ENCODE measurements at places on chromosomes 1 and 21.

- DNase-seq: no peak
Observed at GRCh38 chr1:32082022-32082421, 9.3 kb downstream of the TMEM39B start.

- peak; percentile 44 for DNase-seq
Observed at GRCh38 chr1:94634977-94635416, 93.4 kb upstream of the F3 start.

DNA sequence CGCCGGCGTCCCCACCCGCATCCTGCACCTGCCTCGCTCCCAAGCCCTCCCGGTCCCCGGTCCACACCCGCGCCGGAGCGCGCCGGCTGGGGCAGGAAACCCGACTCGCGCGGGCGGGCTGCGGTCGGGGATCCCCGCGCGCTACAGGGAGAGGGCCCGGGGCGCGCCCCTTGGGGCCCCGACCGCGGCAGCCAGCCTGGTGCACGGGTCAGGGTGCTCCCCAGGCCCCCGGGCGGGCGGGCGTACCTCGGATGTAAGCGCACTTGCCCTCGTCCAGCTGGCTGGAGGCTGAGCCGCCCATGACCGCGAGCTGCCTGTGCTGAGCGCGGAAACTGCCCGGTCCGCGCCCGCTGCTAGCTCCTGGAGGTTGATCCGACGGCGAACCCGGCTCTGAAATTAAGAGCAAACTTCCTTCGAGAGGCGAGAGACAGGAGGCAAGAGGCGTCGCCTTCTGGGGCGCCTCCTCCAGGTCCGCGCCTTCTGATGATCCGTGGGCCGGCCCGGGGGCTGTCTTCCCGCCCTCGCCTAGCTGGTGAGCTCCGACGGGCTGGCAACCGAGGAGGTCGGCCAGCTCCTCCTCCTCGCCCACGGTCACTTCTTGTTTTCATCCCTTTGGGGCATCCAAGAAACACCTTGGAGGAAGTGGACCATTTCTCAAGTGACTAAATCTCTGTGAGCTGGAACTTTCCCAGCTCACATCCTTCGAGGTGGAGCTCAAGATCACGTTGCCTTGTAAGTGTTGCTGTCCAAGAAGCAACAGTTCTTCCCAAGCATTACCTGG lies at the start of gene NIBAN1:
Gene NIBAN1 (minus strand): TSS at position 453 of the 781 bp plus-strand sequence. CDS start 152 bp downstream, at position 301.
- DNase-seq: peak; percentile 56

DNA sequence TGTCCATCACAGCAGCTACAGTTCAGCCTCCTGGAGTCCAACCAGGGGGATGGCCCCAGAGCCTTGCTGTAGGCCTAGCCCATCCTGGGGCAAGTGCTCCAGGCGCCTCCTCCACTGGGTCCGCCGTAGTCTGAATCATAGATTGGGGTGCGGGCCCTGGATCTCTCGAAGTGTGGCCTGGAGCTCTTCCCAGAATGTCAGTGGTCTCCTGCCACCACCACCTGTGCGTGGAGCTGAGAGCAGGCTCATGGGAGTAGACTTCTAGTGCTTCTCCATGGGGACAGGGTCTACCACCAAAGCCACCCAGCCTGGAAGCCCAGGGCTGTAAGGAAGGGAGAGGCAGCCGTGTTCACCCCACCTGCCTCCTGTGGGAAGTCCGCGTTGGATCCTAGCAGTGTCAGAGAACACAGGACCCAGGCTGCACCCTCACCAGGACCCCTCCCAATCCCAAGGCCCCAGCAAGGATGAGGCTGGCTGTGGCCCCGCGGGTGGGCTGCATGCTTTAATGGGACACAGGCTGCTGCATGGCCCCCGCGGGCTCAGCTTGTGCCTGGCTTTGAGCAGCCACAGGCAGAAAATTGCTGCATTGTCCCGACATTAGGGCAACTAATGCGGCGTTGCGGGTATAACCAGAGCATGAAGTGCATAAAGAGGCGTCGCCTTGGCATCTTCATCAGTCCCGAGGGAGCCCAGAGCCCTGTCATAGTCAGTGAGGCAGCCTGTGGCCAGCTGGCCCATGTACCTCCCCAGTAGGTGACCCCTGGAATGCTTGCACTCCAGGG lies 735 bp upstream of the HES3 start:
- DNase-seq: no peak

GRCh38 chr1:56696663-56697062 lies 51.5 kb downstream of the PRKAA2 start:
- no peak for DNase-seq

- DNase-seq: no peak
Observed at GRCh38 chr1:233587958-233588799, 25.7 kb upstream of the KCNK1 start.

DNA sequence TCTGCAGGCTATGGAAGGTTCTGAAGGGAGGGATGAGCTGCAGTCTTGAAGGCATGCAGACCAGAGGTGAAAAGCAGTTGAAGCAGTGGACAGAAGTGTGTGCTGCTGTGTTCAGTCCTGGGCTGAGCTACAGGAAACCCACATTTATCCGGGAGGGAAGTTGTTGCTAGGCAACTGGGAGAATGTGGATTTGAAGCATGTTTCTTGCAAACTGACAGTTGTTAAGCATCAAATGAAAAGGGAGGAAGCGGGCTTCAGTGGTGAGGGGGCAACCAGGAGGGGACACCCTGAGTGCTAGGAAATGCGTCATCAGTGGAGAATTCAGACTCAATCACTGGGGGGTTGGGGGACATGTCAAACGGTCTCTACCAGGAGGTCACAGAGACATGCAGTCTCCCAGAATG lies 28.7 kb downstream of the ABCA4 start:
- no peak for DNase-seq

GRCh38 chr1:65387821-65388220 lies 32.6 kb upstream of the LEPR start:
- DNase-seq: no peak

DNA sequence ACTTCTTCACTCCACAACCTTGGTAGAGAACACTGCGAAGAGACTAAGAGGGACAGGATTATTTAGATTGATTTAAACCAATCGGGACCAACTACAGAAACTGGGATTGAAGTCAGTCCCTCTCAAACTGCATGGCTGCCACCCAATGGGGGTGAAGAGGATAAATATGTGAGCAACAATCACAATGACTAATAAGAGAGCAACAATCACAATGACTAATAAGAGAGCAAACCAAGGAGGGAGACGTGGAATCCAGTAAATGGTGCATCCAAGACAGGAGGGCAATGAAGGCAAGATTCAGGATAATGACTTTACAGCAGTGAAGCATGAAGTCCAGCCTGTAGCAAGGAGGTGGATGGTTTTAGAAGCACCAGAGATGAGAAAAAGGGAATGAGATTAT lies 322.8 kb downstream of the TTLL7 start:
- DNase-seq: no peak

DNA sequence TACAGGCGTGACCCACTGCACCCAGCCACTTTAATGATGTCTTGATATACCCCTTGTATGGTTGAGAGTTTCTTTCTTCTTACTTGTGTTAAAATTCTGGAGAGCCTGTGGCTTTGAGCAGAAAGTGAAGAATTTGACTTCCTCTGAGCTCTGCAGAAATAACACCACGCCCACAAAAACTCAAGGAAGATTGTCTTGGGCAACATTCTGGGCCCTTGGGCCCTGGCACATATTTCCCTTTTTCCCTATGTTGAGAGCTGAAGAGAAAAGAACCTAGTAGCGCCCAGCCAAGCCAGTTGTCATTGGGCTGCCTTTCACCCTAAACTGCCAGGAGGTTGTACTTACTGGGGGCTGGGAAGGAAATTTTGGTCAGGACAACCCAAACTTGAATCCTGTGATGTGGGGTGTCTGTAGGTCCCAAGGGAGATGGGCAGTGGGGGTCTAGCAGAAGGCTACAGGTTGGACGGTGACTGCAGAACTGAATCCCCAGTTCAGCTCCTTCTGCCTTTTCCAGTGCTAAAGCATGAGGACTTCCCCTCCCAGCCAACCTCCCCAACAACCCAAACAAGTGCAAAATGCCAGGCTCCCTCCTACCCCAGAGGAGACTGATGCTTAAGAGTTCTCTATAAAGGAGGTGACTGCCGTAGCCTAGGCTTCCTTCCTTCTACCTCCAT lies 11.7 kb upstream of the SNAPIN start:
- DNase-seq: no peak

GRCh38 chr1:243723050-243723449 lies 127.0 kb downstream of the AKT3 start:
- DNase-seq: no peak

- no peak for DNase-seq
Observed at GRCh38 chr1:63867429-63868176, 93.8 kb downstream of the ROR1 start.

- DNase-seq: no peak
Observed at GRCh38 chr1:82762829-82763532, 962.2 kb downstream of the ADGRL2 start.

GRCh38 chr1:31812158-31812829 lies 3.5 kb downstream of the SPOCD1 start:
- DNase-seq: no peak

DNA sequence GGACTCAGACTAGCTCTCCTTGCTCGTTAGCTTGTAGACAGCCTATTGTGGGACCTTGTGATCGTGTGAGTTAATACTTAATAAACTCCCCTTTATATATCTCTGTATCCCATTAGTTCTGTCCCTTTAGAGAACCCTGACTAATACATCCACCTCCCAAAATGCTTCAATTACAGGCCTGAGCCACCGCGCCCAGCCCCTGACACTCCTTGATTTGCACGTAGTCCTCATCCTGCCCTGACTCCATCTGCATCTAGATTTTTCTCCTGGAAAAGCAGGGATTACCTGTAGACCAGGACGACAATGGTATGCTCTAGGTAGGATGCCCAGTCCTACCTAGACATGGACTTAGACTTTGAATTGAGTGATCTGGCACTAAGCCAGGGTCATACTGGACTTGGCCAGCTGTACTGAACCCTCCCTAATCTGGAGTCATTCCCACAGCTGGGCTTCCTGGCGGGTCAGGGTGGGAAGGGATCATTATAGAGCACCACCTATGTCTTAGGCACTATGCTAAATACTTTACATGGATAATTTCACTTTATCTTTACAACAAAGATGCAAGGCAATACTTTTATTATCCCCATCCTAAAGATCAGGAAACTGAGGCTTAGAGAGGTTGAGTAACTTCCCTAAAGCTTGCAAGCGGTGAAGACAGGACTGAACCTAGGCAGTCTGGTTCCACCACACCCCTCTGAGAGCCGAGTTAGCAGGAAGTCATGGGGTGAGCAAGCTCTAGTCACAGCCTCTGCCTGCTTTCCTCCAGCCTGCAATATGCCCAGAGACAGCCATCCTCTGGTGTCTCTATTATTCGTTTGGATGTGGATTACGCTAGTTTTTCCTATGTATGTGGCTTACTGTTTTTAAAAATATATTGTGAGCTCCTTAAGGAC lies 89.4 kb downstream of the DTL start:
- DNase-seq: no peak

DNA sequence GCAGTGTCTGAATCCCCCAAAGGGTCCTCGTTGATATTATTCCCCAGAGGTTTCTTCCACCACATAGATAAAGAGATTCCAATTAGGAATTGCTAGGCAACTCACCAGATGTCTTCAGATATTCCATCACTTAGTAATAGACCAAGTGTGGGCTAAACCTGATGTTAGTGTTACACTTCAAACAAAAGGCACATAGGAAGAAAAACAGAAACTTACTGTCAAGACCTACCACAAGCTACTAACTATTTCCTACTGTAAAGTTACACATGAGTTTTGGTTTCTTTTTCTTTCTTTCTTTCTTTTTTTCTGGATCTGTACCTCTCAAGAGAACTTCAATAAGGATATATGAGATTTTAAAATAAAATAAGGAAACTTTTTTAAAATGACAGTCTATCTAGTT lies 879.1 kb upstream of the NEGR1 start:
- DNase-seq: no peak

GRCh38 chr1:176826265-176826664 lies 338.2 kb downstream of the ASTN1 start:
- no peak for DNase-seq

DNA sequence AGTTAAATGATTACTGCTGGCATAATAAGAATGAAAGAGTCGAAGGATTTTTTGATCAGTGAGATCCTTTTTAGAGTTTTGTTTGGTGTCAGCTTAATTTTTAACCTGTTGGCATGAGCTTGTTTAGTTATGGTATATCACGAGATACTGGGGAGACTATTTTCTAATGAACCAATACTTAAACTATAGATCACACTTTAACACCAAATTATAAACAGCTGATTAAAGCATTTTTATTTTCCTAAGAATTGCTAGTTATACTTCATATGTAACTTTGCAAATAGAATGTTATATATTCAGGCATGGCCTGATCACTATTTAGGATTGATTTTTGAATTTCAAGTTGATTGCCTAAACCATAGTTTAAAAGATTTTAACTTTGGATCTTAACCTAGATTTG lies 6.0 kb downstream of the DDX20 start:
- DNase-seq: no peak

DNA sequence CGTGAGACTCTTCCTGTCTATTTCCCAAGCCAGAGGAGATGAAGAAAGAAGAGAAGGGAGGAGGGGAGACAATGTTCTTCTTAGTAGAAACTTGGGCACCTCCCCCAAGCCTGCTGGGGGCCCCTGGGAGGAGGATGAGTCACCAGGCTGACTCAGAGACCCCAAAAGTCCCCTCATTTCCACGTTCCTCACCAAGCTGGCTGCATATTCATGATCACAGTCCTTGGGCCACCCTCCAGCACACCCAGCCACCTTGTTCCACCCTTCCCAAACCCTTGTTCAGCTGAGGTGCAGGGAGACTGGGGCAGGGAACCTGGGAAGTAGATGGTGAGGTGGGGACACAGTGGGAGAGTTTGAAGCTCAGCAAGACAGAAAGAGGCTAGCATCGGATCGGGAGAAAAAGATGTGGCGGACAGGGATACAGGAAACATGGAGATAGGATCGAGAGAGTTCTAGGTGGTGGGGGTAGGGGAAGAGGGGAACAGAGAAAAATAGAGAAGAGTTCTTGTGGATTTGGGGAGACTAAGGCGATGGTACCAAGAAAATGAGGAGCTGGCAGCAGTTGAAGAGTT lies 712 bp downstream of the RAB13 start:
- DNase-seq: no peak

GRCh38 chr1:44613941-44614340 lies 60.3 kb downstream of the TMEM53 start:
- no peak for DNase-seq

- DNase-seq: no peak
Observed at GRCh38 chr21:33020558-33021100, 5.1 kb upstream of the OLIG2 start.

DNA sequence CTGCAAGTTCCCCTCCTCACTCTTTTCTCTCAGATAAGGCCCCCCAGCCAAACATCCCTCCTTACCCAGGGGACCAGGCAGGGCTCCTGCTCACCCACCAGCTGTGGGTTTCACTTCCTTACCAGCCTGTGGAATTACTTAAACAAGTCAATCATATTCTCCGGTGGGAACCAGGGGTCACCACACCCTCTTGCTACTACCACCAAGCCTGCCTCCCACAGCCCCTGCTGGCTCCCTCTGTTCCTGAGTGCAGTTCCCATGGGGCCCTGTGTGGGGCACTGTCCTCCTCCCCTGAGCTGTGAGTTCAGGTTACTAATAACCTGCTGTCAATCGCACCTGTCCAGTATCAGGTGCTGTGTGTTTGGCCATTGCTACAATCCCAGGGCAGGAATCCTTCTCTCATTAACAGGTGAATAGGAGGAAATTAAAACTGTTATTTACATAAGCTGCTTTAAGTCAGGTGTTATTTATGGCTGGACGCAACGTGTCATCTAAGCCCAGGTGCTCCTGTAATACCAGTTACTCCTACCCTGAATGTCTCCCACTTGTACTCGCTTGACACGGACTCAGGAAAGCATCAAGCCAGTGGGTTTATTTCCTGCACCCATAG lies 53.1 kb upstream of the LBR start:
- DNase-seq: peak; percentile 71
